ENCODE measurements at places on chromosomes 11 and 22. TPM values are rescaled to one million over a fixed set of nuclear protein-coding genes. Genes with fewer than 3 reads are reported as not detected.

- no peak for DNase-seq
Observed at GRCh38 chr22:43015677-43016042, 711 bp upstream of the PACSIN2 start.

- no peak for DNase-seq
Observed at GRCh38 chr22:36991206-36991605, 28.0 kb downstream of the TST start.

DNA sequence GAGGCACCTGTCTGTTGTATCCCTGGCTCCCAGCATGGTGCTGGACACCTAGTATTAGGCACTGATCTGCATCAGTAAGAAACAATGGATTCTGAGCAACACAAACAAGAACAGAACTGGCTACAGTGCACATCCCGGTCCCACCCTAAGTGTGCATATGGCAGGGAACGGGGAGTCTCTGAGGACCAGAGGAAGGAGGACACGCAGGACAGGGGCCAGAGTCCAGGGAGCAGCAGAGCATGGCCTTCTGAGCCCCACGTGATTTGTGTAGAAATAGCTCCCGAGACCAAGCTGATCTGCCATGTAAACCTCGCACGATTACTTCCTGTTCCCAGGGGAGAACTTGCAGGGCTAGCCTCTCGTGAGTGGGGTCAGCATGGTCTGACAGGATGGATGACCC lies 12.7 kb upstream of the SNX32 start:
- DNase-seq = no peak

- DNase-seq = no peak
Observed at GRCh38 chr11:79147731-79148130, 293.1 kb downstream of the TENM4 start.

- no peak for DNase-seq
Observed at GRCh38 chr11:17412488-17413180, 24.2 kb upstream of the KCNJ11 start.

DNA sequence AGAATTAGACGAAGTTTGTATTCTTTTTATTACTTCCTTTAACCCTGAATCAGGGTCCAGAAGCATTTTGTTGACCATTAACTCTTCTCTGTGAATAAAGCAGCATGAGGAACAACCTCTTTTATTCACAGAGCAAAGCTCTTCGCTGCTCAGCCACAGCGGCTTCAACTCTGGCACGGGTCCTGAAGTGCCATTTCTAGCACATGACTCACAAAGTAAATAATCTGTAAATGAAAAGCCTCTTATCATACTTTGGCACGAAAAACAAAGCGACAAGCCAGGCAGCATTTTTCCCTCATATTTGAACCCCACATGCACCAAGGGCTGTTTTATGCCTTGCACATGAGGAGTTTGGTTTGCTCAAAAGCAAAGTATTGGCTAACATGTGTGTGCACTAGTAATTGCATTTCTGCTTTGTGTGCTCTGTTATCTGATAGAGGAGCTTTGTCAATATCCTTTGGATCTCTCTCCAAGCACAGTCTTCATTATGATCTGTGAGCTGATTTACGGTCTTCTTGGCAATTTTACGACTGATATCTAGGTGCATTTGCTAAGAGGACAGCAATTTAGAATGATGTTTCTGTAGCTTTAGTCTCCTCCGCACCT lies 33.0 kb upstream of the APOBEC3A start:
- peak; percentile 82 for DNase-seq

DNA sequence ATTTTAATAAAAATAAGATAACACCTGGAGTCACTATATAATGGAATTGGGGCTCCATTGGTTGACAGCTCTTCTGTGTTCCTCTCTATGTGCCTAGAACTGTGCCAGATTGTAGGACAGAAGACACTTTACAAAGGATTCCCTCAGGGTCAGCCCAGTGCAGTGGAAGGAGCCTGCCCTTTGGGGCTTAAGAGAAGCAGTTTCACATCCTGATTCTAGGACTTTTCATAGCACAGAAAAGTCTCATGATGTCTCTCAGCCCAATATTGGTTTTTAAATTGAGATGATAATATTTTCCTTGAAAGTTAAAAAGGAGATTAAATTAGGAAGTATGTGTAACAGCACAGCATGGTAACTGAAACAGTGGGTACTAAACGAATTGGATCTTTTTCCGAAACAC lies 7.1 kb downstream of the PLAAT4 start:
- no peak for DNase-seq

GRCh38 chr11:115304774-115305472 lies 199.3 kb downstream of the CADM1 start:
- DNase-seq = no peak

DNA sequence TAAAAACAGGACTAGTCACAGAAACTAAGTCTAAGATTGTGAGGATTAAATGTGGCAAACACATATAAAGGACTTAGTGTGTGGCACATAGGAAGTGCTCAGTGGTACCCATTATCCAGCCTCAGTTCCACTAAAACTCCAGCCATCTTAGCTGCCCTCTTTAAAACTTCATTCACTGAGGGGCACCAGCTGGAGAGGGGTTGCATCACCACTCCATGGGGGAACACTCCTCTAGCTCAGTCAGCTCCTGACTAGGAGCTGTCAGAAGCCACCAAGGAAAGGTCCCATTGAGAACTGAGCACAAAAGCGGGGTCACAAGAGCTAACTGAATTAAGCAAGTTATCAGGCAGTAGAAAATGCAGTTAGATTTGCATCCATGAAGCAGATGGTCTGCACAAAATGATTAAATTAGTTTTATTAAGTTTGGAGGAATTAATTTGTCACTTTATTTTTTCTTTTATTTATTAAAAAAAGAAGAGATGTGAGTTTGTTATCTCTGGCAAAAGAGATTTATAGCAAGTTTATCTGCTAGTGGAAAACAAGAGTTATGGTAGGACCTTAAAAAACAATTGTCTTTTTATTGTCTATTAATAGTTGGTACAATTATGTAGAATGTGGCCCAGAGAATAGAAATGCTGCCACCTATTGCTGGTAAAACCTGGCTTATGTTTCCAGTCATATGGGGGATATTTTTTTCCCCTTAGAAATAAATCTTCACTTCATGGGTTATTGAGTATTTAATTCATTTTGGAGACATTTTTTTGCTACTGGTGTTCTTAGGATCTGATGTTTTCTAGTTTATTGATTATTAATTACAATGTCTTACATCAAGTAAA lies 95.7 kb downstream of the NAV2 start:
- DNase-seq = no peak

DNA sequence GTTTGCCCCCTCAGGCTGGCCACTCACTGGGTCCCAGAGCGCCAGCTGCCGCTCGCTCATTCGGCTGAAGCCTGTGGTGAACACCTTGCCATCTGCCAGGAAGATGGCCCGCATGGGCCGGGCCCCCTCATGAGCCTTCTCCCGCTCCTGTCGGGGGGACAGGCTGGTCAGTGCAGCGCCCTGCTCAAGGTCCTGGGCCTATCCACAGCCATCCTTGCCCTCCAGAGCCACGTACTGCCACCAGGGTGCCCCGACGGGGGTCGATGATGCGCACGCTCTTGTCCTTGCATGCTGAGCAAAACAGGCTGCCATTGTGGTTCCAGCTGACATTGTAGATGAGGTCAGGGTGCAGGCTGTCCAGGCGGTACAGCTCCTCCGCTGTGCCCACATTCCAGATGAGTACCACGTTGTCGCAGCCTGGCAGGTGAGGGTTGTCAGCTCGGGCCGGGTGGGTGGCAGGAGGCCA lies 2.1 kb downstream of the CORO1B start:
- DNase-seq = no peak

GRCh38 chr11:86172894-86173293 lies 71.7 kb upstream of the EED start:
- peak; percentile 79 for DNase-seq

- no peak for DNase-seq
Observed at GRCh38 chr11:115682888-115683287, 178.7 kb upstream of the CADM1 start.

- DNase-seq = no peak
Observed at GRCh38 chr11:77444261-77444660, 29.6 kb downstream of the PAK1 start.

GRCh38 chr22:48635816-48636215 lies 1191.9 kb downstream of the BRD1 start:
- DNase-seq = no peak

- DNase-seq = no peak
Observed at GRCh38 chr11:125164091-125164421, 495 bp upstream of the PKNOX2 start.

DNA sequence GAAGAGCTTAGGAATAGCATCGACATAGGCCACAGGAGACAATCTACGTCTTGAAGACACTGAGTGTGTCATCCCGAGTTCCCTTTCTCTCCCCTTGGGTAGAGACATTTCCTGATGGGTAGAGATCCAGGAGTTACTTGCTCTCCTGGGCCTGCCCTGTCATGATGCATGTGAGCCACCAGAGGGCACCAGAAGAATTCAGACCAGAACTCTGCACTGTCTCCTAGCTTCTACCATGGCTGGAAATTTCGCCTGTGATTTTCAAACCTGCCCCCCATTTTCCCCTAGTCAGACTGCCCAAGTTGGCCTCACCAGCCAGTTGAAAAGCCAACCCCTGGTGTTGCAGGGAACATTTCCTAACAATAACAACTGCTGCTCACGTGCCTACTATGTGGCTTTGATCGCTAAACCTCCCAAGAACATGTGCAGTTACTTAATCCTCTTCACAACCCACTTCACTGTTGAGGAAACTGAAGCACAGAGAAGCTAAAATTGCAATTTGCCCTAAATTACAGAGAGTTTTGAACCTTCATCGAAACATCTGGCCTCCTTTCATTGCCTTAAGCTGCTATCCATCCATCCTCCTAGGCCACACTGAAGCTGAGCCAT lies 47.2 kb downstream of the C11orf58 start:
- peak; percentile 79 for DNase-seq

DNA sequence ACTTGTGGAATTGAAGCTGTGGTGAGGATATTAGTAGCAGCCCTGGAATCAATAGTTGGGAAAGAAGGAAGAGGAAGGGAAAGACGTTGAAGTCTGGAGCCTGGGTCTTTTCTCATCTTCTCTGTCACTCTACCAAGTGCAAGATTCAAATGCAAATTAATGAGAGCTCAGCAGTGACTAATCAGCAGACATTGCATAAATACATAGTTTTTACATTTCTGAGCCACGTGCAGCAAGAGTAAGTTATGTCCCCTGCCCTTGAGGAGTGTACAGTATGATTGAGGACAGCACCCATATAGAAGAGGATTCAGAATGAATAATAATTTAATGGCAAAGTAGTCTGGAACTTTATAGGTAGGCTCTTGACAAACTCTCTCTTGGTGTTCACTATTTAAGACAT lies 23.8 kb downstream of the CTR9 start:
- DNase-seq = no peak

DNA sequence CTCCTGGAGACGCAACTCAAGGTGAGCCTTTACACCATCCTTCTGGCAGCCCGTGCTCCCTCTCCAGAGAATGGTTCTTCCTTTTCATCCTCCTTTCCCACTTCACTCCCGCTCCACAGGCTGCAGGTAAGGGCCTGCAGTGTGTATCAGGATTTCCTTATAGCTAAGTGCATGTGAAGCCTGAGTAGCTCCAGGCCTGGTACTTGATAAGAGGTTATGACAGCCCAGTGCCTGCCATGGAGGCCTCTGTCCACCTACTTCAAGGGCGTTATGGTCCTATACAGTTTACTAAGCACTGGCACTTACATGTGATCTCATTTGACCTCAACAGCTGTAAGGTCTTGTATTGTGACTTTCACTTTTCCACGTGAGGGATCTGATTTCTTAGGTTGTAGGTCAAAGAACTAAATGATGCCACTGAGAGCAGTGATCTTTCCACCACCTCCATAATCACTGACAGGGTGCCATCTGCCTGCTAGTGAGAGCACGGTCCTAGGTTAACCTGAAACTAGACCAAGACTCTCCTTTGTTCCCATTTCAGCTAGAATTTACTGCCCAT lies 18.1 kb downstream of the SSH3 start:
- no peak for DNase-seq

GRCh38 chr11:102989379-102990047 lies 34.0 kb upstream of the MMP13 start:
- DNase-seq = peak; percentile 47

GRCh38 chr22:31730344-31730711 lies 19.6 kb downstream of the PRR14L start:
- DNase-seq = no peak

DNA sequence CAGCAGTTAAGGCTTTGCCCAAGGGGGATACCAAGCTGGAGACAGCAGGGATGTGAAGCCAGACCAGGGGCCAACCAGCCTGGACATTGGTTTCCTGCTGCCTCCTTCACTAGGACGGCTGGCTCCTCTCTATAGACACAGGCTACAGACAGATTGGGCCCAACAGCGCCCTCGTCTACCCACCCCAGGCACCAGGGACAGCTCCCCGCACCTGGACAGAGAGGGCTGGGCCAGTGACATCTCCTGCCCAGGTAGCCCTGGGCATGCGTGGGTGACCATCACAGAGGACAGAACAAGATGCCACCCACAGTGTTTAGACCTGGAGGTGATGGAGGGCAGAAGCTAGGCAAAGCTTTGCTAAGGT lies 1.2 kb downstream of the DKK3 start:
- no peak for DNase-seq

GRCh38 chr11:69080257-69080995 lies 31.7 kb downstream of the TPCN2 start:
- peak; percentile 65 for DNase-seq

The GLYATL2 gene
- not detected for total RNA-seq

The GLB1L2 gene
- not detected for total RNA-seq

The P2RX3 gene
- total RNA-seq = not detected

The CD248 gene
- 730 TPM for total RNA-seq

The NAV2 gene
- 27.1 TPM for total RNA-seq

The ADAMTS8 gene
- total RNA-seq = not detected

The DERL3 gene
- not detected for total RNA-seq

The OR5P2 gene
- total RNA-seq = not detected

The SLC29A2 gene
- not detected for total RNA-seq

The CTSF gene
- total RNA-seq = 6.3 TPM

The OR8G5 gene
- total RNA-seq = not detected

The YPEL4 gene
- total RNA-seq = 0.17 TPM
